CD4-positive, alpha-beta T cell treated with Interleukin-1 beta for 1 hour (primary cell): ENCODE measurements at places on chromosomes 5 and 9.
A peak's percentile ranks its signal among the peaks of the same experiment; 100 is the strongest.

DNA sequence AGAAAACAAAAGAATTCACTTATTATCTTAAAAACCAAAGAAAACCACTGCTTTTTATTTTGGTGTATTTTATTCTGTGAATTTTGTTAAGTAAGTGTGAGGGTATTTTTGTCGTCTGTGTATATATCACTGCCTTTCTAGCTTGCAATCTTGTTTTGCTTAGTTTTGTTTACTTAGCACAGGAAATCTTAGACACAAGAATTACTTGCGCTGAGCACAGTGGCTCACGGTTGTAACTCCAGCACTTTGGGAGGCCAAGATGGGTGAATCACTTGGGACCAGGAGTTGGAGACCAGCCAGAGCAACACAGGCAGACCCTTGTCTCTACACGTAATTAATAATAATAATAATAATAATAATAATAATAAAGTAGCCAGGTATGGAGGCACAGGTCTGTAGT is 230.3 kb downstream of the PAPPA start:
- DNase-seq: no peak

GRCh38 chr9:106874031-106874430 is 11.1 kb downstream of the ZNF462 start:
- no peak for DNase-seq

DNA sequence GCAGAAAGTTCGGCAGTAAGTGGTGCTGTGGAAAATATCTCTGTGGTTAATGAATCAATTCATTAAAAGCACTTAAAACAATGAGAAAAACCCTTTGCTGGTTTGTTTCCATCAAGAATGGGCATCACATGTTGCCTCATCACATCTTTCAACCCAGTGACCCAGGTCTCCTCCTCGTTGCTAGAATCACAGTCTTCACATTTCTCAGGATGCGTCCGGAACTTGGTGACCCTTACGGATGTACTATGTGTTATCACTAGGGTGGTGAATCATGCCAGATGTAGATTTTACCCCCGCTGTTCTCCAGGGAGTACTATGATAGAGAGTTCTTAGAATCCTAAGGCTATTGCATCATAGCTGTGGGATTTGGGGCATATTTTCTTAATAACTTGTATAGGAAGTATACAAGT is 217.9 kb upstream of the KLF4 start:
- no peak for DNase-seq

DNA sequence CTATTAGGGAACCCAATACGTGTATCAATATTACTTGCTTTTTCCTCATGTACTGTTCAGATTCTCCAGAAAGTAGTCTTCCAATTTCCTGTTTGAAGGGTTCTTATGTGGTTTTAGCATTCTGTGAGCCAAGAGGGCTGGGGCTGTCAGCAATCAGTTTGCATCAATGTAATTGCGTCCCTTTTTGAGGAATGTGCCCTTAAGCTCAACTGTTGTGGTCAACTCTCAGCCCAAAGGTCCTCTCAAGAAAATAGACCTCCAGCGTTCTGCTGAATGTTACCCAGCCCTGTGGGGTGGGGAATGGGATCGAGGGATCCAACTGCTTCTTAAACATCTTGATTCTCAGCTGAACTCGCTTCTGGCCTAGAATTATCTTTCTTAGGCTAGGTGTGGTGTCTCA is 43.8 kb upstream of the CDK20 start:
- DNase-seq: no peak

GRCh38 chr5:133244242-133244641 is 192.4 kb downstream of the HSPA4 start:
- no peak for DNase-seq

DNA sequence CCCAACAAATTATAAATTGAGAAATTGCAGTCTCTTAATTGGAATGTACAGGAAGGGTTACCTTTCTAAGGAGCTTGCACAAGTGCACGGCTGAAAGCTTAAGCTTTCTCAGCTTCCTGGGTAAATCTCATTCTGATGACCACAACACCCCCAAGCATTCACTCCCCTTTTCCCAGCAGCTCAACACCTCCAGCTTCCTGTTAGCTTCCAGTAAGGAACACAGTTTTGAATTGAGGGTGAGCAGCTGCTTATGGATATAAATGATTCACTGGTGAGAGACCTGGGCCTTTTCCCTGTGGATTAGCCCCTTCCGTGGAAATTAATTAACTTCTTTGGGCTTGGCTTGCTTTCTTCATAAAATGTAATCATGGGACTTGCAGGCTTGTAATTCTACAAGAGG is 101.2 kb downstream of the SLC28A3 start:
- DNase-seq: no peak

DNA sequence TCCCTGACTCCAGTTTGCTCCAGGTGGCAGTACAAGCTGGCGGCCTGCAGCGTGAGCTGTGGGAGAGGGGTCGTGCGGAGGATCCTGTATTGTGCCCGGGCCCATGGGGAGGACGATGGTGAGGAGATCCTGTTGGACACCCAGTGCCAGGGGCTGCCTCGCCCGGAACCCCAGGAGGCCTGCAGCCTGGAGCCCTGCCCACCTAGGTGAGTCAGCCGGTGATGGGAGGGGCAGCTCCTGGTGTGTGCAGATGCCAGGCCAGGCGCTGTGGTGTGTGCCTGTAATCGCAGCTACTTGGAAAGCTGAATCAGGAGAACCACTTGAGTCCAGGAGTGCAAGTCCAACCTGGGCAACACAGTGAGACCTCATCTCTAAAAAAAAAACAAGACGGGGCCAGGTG is 10.0 kb upstream of the CACFD1 start:
- no peak for DNase-seq

- DNase-seq: peak; percentile 75
Measured at GRCh38 chr9:133677126-133678010, 41.2 kb downstream of the DBH start.

DNA sequence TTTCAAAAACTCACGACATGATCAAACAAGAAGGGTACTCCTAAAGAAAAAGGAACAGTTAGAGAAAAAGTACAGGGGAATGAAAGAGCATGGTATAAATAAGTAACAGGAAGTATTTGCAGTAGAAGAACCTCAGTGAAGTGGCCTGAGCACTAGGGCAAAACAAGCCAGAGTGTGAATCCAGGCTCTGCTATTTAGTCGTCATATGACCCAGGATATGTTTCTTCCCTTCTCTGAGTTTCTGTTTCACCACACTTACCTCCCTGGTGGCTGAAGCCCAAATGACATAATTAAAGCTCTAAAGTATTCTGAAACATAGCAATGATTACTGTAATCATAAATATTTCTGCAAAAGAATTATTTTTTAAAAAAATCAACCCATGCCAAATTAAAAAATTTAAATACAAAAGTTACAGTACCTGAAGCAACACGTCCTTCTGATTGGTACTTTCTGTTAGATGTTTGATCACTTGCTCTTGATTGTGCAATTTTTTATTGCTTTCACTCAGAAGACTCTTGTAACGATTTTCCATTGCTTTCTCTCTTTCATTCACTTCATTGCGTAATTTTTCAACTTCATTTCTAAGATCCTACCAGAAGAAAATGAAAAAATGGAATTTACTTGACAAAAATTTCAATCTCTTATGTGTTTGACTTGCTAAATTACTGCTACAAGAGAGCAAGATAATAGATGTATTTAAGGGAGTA is 88.9 kb downstream of the CDK5RAP2 start:
- DNase-seq: no peak

GRCh38 chr5:16483361-16483760 is 17.8 kb upstream of the ZNF622 start:
- no peak for DNase-seq

- DNase-seq: no peak
Measured at GRCh38 chr5:12611132-12611531, 706.9 kb upstream of the CTNND2 start.

GRCh38 chr9:98597236-98597771 is 111.4 kb downstream of the GABBR2 start:
- DNase-seq: no peak

DNA sequence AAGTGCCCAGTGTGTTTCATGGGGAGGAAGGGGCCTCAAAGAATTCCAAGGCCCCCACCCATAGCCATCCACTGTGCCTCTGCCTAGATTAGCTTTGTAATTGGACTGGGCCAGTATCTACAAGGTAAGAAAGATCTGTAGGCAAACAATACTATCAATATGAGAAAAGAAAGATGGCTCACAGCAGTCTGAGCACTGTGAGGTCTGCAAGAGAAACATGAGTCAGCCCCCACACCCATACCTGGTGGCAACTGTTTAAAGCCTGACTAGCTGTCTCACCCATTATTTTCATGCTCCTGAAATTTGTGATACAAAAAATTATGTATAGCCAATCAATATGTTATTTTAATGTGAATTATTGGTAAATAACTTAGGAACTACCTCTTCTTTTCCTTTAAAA is 10.0 kb upstream of the ZNF483 start:
- DNase-seq: no peak

GRCh38 chr5:156237361-156237760 is 89.6 kb upstream of the SGCD start:
- DNase-seq: no peak

GRCh38 chr9:133691626-133692363 is 46.4 kb downstream of the SARDH start:
- DNase-seq: no peak
